ENCODE measurements at places on chromosomes 13 and 19.

GRCh38 chr19:18437491-18438330, at the start of gene ISYNA1:
Gene ISYNA1 (minus strand): TSS chr19:18438133. CDS start chr19:18437979, 154 bp downstream.
- peak; percentile 58 for DNase-seq

- peak; percentile 42 for DNase-seq
Observed at GRCh38 chr13:91406619-91407018, 8.2 kb downstream of the GPC5 start.

GRCh38 chr19:31519908-31520307, 170.7 kb upstream of the TSHZ3 start:
- DNase-seq: no peak

- peak; percentile 64 for DNase-seq
Observed at GRCh38 chr13:43360892-43361610, 337.7 kb downstream of the DNAJC15 start.

DNA sequence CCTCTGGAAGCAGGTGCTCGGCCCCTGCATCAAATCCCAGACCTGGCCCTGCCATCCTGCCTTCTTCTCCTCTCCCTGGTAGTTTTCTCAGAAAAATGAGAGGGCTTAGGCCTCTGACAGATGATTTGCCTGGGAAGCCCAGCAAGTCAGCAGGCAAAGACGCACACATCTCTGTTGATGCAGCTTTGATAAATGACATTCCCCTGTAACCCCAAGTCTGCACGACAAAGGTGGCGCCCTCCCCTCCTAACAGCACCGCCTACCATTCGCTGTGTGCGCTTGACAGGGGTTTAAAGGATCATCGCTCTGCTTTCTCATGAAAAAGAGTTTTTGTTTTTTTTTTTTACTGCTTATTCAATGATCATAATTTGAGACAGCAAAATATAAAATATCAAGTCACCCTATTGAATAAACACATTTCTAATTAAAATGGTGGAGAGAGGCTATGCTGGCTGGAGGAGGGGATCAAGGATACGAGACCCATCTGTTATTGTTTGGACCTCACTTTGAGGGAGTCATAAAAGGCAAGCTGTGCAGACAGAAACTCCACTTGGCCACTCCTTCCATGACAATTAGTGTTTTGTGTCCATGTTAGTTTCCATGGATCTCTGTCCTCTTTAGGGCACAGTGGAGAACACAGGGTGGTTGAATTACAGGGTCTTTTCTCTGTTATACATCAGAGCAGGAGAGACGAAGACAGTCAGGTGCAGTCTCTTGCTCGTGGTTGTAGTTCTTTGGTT, 126.1 kb downstream of the FGF9 start:
- DNase-seq: no peak

- no peak for DNase-seq
Observed at GRCh38 chr13:105231579-105231978, 1303.9 kb downstream of the EFNB2 start.

GRCh38 chr13:96796091-96796633, 198.1 kb downstream of the OXGR1 start:
- DNase-seq: no peak

DNA sequence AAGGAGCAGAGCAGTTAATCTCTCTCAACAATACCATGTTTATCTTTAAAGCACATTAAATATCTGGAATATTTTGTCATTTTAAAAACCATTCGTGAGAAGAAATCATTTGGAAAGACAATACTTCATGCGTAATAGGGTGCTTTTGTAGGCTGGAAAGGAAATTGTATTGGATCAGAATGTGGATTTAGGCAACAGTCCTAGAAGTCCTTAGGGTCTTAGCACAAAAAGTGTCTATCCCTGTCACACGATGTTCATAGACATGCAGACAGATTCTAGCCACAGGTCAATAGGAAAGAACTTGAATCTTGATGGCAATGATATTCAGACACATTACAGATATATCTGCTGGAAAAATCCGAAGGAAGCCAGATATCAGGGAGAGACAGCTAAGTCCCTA, 156.0 kb downstream of the KCTD12 start:
- DNase-seq: no peak

DNA sequence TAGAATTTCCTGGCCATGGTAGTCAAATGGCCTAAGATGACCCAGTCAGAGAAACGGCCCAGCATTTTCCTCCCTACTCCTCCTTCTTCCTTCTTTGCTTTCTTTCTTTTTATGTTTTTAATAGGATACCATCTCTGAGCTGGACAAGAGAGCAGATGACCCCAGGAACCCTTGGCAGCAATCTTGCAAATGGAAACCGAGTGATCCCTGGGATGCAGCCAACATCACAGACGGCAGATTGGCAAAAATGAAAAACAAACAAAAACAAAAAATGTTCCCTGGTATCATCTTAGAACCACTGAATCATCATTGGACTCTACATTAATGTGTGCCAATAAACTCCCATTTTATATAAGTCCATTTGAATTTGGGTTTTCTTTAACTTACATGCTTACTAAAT, 424.4 kb downstream of the FGF14 start:
- no peak for DNase-seq

DNA sequence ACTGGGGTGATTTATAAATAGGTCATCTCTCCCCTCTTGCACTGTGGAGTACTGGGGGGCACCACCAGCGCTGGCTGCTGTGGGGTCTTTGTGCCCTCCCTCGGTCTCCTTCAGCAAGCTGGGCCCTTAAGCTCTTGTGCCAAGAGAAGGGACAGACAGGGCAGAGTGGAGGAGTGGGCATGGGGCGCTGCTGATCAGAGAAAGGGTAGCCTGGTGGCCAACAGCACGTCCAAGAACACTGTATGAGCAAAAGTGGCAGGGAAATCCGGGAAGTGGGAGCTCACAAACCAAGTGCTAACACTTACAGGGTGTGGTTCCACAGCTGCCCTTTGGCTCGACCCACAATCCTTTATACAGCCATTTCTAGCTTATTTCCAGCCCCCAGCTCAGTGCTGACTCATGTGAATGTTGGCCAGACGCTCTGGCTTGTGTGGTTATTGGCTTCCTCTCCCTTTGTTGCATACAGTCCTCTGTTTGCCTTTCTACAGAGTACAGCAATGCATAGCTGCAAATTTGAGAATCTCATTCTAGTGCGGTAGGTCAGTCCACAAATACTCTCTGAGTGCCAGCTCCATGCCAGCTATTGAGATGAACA, 298.8 kb downstream of the SHISA2 start:
- peak; percentile 95 for DNase-seq

GRCh38 chr13:51364404-51365008, 25.0 kb downstream of the SERPINE3 start:
- peak; percentile 83 for DNase-seq

- no peak for DNase-seq
Observed at GRCh38 chr13:24274452-24275021, 34.8 kb upstream of the C1QTNF9 start.

DNA sequence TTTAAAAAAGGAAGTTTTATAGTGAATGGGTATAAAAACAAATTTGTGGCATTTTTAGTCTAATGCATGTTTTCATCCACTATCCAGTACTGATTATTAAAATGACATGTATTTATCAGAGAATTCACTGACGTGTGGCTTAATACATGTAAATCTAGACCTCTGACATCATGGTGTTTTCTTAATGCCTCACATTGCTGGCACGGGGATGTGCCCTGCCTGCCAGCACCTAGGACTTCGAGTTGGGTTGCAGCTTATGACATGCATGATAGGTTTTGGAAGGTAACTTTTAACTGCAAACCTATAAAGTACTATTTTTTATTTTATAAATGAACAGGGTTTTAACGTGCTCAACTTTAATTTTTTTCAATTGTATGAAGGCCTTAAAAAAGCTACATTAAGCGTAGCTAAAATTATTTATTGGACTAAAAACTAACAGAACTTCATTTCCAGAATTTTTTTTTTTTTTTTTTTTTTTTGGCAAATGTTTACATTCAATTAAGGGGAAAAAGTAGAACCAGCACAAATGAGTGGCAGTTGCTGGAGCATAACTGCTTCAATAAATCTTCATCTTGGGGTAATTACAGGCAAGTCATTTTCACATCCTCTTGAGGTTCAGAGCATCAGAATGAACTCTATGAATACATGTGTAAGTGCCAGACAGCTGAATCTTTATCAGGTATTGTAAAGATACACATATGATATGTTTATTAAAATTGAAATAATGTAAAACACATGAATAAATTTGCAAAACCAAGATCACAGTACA, 16.3 kb downstream of the METTL21C start:
- DNase-seq: no peak

DNA sequence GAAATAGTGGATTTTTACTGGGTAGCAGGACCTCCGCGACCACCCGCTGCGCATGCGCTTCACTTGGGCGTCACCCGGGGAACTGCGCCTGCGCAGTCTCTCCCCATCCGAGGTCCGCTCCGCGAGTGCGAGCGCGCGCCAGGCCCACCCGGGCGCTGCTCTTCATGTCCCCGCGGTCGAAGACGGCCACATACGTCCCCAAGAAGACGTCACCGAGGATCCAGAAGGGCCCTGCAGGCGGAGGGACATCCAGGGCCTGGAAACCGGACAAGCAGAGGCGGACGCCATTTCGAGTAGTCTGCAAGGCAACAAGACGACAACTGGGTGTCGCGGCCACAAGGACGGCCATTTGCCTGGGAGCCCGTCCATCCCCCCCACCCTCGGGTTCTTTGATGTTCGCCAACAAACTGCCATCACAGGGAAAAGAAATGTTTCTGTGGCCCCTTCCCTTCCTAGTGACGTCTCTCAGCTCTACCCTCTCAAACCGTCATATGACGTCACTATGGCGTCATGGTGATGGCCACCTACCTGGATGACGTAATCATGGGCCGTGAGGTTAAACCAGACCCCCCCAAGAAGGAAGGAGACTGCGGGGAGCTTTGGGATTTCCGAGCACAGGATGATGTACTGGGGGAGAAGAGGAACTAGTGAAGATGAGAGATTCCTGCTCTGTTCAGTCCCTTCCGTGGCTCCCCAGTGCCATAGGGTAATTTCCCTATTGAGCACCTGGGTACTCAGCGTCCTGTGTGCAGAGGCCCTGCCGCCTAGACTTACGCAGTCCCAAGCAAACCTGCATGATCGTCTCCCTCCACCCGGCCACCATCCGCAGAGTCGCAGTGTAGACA, 6.7 kb downstream of the NAPSA start:
- peak; percentile 33 for DNase-seq

DNA sequence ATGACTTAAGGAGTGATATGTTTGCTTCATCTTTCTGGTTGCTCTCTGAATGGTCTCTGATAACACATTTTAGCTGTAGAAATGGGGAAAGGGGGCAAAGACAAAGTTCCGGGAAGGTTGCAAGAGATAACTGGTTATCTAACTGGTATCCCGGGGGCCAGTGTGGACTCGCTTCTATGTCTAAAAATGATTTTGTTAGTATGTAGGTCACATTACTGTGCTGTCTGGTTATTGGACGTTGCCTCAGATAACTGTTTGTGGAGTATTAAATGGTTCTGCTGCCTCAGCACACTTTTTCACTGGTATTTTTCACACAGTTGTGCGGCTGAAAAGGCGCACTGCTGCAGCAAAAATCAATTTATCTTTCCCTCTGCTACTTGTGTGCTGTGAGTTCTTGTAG, 63.0 kb upstream of the ZNF536 start:
- DNase-seq: no peak

GRCh38 chr19:18293642-18294466, 12.4 kb upstream of the JUND start:
- DNase-seq: no peak

- no peak for DNase-seq
Observed at GRCh38 chr13:40251343-40252032, 415.0 kb downstream of the FOXO1 start.

DNA sequence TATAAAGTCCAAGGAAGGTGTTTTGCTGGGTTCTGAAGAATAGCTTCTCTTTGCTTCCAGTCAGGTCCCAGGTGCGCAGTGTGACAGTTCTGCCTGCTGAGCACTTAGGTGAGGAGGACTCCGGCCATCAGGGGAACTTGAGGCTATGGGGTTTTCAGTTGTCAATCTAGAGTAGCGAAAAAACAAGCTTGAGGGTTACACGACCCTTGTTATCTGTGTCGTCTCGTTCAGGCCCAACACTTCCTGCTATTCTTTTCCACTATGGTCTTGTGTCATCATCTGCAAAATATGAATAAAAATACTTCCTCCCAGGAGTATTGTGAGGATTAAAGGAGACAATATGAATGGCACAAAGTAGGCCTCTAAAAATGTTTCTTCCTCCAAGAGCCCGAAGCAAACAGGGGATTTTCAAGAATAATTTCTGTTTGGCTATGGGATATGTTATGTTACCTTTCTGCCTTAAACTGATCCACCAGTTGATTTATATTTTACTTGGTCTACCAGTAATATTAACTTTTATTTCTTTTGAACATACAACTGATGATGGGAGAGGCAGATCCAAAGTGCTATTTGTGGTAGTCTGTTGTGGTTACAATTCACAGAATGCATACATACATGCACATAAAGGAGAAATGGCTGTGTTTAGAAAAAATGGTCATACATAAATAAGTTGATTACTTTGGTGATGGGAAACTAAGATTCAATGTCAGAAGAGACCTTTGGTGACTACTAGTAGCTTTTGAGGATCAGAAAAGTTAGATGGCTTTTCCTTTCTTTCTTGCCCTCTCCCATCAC, 40.5 kb upstream of the RCBTB2 start:
- no peak for DNase-seq

DNA sequence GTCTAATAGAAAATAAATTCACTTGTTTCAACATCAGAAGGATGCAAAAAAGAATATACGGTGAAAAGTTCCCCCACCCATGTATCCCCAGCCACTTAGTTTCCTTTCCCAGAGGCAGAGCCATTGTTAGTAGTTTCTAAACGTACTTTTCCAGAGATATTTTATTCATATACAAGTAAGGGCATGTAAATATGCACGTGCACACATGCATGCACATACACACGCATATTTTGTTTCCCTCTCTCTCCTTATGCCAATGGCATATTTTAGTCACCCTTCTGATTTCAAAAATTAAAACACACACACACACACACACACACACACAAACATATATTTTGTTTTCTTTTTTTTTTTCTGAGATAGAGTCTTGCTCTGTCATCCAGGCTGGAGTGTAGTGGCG, 147.4 kb downstream of the PDS5B start:
- DNase-seq: no peak

GRCh38 chr19:17671906-17672305, 16.2 kb downstream of the UNC13A start:
- peak; percentile 19 for DNase-seq

DNA sequence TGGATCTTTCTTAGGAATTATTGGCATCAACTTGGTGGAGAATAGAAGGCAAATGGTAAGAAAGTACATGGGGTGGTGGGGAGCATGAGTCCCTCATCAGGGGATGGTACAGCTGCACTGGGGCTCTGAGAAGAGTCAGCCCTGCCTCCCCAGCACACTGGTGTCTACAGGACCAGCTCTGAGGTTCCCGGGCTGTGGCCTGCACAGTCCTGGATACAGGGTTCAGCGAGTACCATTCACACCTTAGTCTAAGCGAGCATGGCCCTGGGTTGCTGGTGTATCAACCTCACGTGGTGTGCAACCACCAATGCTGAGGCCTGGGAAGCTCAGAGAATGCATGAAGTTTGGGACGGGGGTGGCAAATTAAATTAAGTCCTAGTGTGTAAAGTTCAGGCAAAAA, 10.1 kb downstream of the TMEM255B start:
- no peak for DNase-seq

DNA sequence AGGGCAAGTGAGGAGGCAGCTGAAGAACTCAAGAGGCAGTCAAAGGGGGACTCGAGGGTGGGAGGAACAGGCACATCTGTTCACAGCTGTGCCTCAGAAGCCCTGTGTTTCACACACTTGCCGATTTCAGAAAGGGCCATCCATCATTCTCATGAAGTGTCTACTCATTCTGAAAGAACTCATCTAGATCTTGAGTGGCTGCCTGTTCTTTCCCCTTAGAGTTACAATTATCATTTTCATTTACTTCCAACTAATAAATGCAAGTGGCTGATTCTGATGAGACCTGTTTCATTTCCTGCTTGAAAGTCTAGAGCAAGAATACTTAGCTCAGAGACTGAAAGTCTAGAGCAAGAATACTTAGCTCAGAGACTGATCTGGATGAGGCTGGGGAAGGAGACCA, 1145.1 kb downstream of the UQCRFS1 start:
- no peak for DNase-seq
